Stimulated activated CD4-positive, alpha-beta T cell treated with anti-CD3 and anti-CD28 coated beads, Interleukin-1b, Interleukin-23, amount 100 ng/mL, for 1 hour (primary cell): ENCODE measurements at places on chromosomes 6 and 20.

GRCh38 chr20:20364593-20365479 is 3.1 kb upstream of the INSM1 start:
- DNase-seq = no peak

DNA sequence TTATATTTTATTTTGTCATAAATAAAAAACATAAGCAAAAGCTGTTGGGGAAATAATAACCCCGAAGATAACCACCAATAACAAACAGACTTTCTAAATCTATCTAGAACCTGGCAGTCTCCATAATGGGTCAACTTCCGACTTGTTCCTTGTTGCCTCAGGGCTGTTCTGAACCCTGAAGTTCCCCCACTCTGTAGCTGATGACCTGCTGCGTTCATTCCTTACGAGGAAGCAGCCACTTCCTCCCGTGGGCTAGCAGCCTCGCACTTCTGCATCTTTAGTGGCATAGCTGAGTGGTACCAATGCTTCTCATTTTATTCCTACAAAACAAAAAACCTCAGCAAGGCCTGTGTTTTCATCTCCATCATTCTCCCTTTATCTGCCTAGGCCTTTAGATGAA is 103.0 kb downstream of the PLEKHG1 start:
- no peak for DNase-seq

- no peak for DNase-seq
These were observed 48.5 kb upstream of the HACE1 start for GRCh38 chr6:104908031-104908887.

GRCh38 chr6:36908747-36909146 is 23.0 kb downstream of the C6orf89 start:
- no peak for DNase-seq

DNA sequence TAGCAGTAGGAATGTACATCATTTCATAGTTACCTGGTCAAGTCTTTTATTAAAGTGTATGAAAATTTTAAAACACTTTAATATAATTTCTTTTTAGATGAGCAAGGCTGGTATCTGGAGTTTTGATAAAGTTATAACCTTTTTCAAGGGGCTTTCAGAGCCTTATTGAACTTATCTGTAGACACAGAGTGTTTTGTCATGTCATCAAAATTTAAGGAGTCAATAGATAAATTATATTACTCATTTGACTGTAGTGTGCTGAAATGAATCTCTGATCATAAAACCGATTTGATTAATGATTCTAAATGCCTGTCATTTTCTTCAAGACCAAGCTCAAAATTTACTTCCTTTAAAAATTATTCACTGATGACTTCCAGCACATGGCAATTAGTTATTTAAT is 125.6 kb downstream of the ARID1B start:
- no peak for DNase-seq

DNA sequence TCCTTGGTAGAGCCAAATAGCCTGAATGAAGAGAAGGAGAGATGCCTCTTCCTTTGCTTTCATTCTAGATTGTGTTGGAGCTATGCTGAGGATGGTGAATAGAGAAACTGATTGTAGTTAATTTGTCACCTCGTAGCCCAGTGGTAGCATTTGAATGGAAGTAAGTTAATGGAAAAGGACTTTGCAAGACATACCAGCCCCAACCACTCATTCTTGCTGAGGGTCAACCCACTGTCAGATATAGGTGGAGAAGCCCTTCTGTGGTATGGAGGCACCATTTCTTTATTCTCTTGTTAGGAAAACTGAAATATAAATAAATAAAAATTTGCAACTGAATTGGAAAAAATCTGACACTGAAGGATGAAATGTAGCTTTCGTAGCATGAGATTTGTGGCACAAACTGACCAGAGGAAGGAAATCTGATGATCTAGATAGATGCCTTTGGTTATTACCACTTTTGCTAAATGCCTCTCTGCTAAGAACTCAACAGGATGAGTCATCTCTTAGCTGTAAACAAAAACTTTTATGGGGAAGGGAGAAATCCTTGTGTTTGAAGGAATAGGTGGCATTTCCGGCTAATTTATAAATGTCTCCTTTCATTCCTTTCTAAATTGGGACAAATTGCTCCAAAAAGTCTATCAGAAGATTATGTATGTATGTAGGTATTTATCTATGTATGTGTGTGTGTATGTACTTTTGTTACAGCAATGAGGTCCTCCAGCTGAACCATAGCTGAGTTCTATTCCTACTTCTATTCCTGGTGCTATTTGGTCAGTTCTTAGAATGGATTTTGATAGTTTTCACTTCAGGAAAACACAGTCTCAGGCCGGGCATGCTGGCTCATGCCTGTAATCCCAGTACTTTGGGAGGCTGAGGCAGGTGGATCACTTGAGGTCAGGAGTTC is 76.5 kb upstream of the SUPT3H start:
- DNase-seq = no peak

DNA sequence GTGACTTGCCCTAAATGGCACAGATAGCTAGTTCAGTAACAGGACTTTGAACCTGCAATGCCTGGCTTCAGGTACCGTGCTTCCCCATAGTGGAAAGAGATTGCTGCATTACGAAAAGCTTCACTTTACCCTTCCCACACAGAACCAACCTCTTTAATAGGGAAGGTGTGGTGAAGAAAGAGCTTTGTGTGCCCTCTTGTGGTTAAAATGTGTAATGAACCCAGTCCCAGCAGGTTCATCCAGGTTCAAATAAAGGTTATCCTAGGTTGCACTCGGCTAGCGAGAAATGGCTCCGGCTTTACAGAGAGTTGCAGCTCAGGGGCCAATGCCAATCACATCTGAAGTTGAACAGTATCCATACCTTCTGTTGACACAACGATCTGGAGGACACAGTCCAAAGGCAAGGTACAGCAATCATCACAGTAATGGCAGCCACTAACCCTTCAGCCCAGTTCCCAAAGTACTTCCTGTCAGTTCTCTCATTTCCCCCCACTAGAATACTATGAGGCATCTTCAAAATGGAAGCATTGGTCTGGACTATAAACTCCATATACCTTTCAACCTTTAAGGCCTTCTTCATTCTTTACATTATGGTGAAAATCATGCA is 3.0 kb downstream of the DEFB115 start:
- DNase-seq = no peak

DNA sequence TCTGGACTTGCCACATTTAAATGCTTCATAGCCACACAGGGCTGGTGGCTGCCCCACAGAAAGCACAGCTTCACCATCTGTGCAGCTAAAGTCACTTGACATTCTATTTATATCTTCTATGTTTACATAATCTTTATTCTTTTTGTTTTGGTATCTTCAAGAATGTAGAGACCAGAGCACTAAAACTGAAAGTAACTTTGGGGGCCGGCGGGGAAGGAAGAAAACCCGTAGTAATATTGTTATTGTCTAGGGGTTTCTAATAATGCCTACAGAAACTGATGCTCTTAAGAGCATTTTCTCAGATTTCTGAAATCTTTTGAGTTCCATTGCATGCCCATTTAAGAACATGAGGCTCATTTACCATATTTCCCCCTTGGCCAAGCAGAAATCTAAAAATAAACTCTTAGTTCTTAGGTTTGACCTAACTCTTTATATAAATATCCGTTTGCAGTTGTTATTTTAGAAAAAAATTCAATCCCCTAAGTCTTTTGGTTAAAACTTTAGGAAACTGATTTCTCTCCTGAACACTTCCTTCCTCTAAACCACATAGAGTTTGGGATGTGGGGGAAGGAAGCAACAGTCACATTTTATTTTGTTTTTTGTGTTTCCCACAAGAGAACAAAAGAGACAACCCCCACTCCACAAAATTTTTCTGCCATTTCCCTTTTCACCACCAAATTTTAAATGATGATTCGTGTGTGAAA is 207.6 kb downstream of the OGFRL1 start:
- DNase-seq = no peak

- DNase-seq = no peak
These were observed 43.7 kb downstream of the NINL start for GRCh38 chr20:25541676-25542075.

DNA sequence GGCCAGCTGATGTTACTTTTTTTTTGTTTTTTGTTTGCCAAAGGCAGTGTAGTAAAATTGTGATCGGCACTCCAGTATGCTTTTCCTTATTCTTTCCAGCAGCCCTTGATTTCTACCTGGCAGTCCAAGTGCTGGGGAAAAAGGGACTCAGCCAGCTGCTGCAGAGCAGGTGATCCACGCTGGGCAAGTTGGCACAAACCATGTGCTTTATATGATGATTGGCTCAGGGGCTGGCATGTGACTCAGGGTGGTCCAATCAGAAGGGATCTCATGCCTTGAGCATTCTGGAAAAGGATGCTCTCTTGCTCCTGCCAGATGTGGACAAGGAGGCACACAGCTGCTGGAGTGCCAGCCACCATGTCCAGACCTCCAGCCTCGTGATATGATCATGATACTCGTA is 54.5 kb downstream of the SULF2 start:
- no peak for DNase-seq

- no peak for DNase-seq
These were observed 120.3 kb downstream of the KCNQ5 start for GRCh38 chr6:72742001-72742673.

DNA sequence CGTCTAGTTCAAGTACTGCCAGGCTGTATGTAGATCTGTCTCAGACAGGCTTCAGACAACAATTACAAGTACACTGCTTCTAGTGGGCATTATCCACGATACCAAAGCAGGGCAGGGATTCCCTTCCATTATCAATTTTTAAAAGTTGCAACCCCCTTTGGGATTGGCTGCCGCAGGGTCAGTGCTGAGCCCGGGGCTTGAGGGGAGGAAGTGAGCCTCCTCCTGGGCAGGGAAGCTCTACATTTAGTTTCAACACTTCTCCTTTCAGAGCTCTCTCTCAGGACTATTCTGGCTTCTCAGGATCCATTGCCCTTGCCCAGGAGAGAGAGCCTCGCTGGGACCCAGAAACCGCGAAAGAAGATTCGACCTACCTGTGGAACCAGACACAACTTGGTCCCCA is 1.5 kb downstream of the HTR1B start:
- DNase-seq = no peak
